ENCODE measurements at places on chromosomes 2 and 18. TPM values are rescaled to one million over a fixed set of nuclear protein-coding genes. Genes with fewer than 3 reads are reported as not detected.
A peak's percentile ranks its signal among the peaks of the same experiment; 100 is the strongest.

The TTC39C gene
- total RNA-seq, result 1.2 TPM

The UBR3 gene
- 43.5 TPM for total RNA-seq

The GPC1 gene
- 12.5 TPM for total RNA-seq

The C2orf76 gene
- total RNA-seq, result 10.0 TPM

The DNAJC27 gene
- 1.0 TPM for total RNA-seq

The SLC9A4 gene
- not detected for total RNA-seq

The IL1A gene
- total RNA-seq, result not detected

The TXNL1 gene
- total RNA-seq, result 22.0 TPM

The RGPD3 gene
- total RNA-seq, result 0.13 TPM

The TOGARAM2 gene
- 0.13 TPM for total RNA-seq

The EGR4 gene
- not detected for total RNA-seq

The FIGN gene
- under 0.01 TPM for total RNA-seq

The NOL4 gene
- not detected for total RNA-seq

The HOXD12 gene
- not detected for total RNA-seq

DNA sequence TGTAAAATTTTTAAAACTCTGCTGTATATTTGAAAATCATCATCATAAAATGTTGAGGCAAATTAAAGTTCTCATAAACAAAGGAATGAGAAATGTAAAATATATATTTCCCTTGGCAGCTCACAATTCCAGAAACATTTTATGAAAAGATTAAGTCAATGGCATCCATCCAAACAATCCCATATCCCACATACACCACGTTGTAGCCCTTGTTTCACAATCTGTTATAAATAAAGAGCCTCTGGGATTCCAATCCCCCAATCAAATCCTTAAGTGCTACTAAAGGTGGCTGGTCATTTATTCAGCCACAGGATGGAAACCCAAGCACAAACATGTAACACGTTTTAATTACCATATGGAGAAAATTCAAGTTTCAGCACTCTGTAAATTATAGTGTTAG lies 51.7 kb downstream of the GFPT1 start:
- DNase-seq, result no peak

DNA sequence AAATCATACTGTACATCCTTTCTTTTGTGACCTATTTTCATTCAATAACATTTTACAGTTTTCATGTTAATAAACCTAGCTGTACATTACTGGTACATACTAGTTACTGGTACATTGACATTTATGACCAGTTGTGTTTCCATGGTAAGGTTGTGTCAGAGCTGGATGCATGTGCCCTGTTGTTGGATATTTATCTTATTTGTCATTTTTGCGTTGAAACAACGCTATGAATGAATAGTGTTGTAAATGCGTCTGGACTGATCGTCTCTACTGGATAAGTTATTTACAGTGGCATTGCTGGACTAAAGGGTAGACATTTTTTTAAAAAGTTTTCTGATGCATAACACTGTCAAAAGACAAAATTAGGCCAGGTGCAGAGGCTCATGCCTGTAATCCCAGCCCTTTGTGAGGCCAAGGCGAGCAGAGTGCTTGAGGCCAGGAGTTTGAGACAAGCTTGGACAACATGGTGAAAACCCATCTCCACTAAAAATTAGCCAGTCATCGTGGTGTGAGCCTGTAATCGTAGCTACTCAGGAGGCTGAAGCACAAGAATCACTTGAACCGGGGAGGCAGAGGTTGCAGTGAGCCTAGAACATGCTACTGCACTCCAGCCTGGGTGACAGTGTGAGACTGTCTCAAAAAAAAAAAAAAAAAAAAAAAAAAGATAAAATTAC lies 40.2 kb downstream of the MCFD2 start:
- DNase-seq, result no peak

DNA sequence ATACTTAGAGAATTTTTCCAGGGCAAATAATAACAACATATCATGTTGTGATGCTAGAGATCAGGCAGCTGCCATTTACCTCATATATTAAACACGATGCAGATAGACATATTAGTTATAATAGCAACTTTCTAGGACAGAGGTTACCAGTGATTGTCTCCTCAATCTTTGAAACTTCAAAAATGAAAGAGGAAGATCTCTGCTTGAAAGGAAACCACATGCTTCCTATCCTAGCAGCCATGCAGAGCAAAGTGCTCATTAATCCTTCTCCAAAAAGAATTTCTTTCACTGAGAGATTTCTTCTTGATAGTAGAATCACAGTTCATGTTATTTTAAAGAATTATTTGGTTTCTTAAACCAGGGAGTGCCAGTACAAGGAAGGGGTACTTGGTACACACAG lies 317.2 kb downstream of the CPS1 start:
- no peak for DNase-seq

GRCh38 chr18:39025531-39025930 lies 1459.9 kb upstream of the CELF4 start:
- DNase-seq, result no peak

GRCh38 chr18:63152096-63152495 lies 167.5 kb downstream of the BCL2 start:
- no peak for DNase-seq

GRCh38 chr18:34661464-34662087 lies 48.5 kb upstream of the DTNA start:
- DNase-seq, result peak; percentile 63

DNA sequence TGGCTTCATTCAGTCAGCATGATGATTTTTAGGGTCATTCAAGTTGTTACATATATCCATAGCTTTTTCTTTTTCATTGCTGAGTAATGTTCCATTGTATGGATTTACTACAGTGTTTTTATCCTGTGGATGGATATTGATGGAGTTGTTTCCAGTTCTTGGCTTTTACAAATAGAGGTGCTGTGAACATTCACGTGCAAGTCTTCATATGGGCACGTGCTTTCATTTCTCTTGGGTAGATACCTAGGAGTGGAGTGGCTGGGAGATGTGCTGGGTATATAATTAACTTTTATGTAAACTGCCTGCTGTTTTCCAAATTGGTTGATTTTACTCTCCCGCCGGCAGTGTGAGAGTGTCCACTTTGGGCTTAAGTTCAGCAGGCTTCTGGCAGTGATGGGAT lies 16.5 kb downstream of the AGAP1 start:
- no peak for DNase-seq

GRCh38 chr2:155033652-155034051 lies 335.2 kb downstream of the KCNJ3 start:
- DNase-seq, result no peak

- no peak for DNase-seq
Measured at GRCh38 chr2:175418224-175418835, 236.8 kb upstream of the ATP5MC3 start.

DNA sequence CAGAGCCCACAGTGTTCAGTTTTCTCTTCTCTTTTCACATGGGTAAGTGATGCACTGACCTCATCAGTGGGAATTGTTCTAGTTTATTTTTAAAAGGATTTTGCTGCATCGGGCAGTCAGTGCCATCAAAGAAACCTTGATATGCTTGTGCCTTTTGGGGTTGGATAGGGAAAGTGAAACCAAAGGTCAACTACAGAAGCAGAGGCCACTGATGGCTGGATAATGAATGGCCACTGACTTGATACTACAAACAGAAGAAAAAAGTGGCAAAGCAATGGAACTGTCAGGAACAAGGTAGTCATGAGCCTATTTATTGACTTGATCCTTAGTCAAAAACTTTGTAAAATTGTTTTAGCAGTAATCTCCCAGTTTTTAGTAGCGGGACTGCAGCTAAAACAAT lies 636.3 kb upstream of the ZEB2 start:
- no peak for DNase-seq

DNA sequence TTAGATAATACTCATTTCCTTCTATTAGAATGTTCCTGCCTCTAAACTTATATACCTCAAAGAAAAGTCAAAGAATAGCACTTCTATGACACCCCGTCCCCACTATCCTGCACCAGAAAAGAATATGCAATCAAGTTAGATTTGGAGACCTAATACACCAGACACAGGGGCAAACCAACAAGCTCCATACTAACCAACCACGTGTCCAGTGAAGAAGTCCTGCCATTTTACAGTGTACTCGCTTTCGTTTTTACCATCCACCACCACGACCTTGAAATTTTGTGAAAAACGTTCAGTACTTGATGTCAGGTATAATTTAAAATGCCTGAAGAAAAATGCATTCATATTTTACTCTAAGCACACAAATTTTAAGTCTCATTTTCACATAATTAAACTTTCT lies 19.1 kb downstream of the ADAM17 start:
- no peak for DNase-seq

- no peak for DNase-seq
Measured at GRCh38 chr18:72542342-72542741, 1.8 kb downstream of the CBLN2 start.

DNA sequence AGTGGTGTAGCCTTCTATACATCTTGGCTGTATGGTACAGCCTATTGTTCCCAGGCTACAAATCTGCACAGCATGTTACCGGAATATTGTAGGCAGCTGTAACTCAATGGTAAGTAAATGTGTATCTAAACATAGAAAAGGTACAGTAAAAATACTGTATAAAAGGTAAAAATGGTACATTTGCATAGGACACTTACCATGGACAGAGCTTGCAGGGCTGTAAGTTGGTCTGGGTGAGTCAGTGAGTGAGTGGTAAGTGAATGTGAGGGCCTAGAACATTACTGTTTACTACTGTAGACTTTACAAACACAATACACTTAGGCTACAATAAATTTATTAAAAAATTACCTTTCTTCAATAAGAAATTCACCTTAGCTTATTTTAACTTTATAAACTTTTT lies 3.7 kb upstream of the MRPS9 start:
- no peak for DNase-seq

DNA sequence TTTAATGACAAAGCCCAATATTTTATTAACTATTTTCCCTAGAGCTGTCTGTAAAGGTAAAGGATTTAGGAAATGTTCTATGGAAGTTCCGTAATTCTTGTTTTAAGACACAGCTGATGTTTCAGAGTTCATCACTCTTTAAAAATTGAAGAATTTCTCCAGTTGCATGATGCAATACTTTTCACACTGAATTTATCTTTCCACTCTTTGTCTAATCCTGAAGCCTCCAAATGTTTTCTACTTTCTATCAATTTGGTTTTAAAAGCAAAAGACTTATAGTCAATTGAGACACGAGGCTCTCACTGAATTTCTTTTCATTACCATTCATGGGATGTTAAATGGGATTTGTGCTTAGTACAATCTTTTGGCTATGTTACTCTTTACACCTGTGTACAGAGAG lies 223.2 kb downstream of the TDRD15 start:
- DNase-seq, result no peak

- no peak for DNase-seq
Measured at GRCh38 chr2:66576561-66577320, 141.8 kb downstream of the MEIS1 start.

- no peak for DNase-seq
Measured at GRCh38 chr2:30115981-30116285, 30.9 kb upstream of the YPEL5 start.

DNA sequence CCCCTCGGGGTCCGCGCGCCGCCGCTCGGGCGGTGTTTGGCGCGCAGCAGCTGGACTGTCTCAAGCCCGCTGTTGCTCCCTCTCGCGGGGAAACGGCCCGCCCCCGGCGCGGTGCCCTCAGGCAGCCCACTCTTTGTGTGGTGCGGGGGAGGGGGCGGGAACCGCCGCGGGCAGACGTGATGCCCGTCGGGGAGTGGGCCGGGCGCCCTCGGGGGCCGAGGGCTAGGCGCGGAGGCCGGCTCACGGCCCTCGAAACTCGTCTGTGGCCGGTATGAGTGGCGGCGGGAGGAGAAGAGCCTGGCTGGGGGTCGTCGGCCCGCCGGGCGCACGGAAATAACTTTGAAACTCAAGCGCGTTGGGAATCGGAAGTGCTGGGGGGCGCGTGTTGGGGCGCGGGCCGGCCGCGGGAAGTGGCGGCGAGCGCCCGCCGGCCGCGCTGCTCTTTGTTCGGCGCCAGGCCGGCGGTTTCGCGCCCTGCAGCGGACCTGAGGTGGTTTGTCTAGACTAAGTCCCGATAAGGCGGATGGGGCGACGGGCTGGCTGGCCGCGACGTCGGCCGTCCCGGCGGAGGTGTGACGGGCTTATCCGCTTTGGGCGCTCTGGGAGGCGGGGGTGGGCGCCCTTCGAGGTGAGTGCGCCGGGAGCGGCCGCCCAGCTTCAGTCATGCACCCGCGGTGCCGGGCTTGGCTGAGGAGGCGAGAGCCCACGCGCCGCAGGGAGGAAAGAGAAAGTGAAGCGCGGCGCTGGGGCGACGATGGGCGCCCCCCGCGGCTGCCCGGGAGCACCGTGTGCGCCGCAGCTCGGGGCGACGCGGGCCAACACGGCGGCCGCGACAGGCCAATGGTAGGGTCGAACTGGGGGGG lies 679 bp downstream of the PTMA start:
- DNase-seq, result no peak

GRCh38 chr2:66433945-66434678 lies 813 bp upstream of the MEIS1 start:
- DNase-seq, result peak; percentile 33

GRCh38 chr18:58649966-58650816 lies 21.1 kb upstream of the MALT1 start:
- DNase-seq, result no peak

DNA sequence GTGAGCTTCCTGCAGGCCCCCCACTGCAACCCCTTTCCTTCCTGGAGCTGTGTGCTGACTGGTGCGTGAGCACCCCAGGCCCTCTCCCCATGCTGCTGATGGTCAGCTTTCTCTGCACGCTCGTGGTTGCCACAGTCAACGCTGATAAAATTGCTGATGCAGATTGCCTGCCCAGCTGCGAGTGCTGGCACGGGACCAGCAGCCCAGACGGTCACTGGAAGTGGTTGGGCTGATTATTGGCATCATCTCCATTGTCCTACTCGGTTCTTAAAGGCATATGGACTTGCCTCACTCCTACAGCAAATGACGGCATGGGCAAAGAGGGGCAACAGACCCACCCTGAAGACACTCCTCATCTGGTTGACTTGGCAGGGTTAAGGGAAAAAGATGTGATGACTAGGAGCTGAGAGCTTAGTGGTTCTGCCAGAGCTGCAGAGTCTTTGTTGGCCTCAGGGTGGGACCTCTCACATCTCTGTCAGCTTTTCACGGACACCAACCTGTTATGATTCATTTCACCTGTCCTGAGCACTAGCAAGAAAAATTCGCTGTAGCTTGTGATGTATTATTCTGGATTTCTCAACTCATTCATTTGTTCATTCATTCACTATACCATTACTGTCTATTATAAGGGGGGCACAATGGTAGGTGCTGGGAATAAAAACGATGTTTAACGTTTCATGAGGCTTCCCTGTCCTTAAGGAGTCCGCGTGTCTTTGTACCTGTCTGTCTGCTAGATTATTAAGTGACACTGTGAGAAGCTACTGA lies 38.4 kb downstream of the PAX8 start:
- DNase-seq, result peak; percentile 68

DNA sequence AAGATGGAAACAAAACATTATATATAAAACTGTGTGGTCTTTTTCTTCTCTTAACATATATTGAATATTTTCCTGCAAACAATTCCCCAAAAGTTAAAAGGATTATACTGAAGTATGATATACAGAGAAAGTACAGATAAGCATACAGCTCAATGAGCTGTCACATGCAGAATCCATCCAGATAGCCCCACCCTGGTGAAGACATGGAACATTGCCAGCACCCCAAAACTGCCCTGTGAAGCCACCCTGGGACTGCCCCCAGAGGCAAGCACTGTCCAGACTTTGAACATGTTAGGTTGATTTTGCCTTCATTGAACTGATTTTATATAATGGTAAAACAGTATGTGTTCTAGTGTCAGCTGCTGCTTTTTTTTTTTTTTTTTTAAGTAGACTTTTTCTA lies 112.3 kb upstream of the IL1R2 start:
- no peak for DNase-seq

GRCh38 chr2:60794271-60794863 lies 38.3 kb downstream of the PAPOLG start:
- DNase-seq, result peak; percentile 35

- no peak for DNase-seq
Measured at GRCh38 chr2:183164650-183165015, 40.4 kb downstream of the NUP35 start.

GRCh38 chr2:190922376-190922775 lies 41.8 kb downstream of the GLS start:
- DNase-seq, result no peak
